ENCODE measurements at places on chromosomes 3 and 15.

DNA sequence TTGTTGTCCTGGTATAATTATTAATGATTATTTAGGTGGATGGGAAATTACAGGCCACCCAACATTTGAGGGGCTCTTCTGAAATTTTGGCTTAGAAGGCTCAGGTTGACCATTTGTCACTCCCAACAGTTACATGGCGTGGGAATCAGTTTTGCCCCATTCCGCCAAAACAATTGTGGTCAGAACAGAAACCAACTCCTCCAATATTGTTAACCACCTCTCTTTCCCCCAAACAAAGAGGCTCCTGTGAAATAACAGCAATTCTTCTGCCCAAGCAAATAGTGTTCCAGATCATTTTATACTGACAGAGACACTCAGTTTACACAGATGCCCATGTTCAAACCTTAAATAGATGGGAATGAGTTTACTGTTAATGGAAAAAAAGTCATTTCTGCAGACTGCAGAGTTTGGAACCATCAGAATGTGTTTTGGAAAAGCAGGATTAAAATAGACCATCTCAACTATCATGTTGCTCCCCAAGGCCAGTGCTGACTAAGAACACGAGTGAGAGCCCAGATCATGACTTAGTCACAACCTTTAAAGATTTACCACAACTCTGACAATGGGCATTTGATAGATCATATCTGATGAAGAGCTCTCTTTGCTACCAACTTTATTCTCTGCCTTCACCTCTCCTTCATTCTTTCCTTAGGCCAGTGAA lies 102.1 kb downstream of the DUT start:
- DNase-seq = no peak

DNA sequence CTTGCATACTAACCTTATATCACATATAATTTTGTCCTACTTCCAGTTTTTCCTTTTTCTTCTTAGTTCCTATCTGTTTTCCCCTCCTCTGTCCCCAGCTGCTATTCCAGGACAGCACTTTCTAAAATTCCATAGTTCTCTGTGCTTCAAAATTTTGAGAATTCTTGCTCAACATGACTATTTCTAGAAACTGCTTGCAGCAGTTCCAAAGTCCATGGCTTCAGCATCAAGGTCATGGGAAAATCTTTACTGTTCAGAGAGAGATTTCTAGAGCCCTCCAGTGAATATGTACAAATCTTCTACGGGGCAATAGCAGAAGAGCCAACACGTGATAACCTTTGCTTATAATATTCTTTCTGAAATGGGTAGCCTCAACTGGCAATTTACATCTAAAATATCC lies 76.1 kb upstream of the PHLDB2 start:
- no peak for DNase-seq

DNA sequence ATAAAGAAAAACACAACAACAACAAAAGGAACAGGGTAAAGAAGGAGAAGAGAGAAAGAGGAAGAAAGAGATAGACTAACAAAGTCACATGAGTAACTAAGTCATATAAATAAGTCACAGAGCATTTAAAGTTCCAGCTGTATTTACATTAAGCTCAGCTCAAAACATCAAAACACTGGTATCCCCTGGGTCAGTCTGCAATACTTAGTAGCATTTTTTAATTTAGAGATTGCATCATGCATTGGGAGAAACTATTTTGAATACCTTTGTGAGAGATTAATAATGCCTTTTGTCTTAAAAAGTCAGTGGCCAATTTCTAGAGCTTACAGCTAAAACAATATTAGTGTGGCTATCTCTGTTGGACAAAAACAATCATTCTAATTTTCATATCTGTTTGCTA lies 78.4 kb downstream of the NEK10 start:
- no peak for DNase-seq

DNA sequence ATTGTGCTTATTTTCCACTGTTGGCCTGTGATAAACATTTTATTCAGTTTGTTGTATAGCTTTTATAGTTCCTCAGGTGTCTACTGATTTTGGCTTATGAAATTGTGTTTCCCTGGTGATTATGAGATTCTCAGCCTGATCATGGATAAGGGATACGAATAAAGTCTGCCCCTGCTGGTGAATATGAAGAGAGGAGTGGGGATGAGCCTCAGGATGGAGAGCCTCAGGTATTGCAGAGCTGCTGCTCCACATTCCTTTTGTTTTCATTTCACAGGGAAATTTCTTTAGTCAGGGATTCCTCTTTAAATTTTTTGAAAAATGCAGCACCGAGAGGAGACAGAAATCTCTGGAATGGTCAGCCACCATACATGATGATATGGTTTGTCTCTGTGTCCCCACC lies 14.7 kb upstream of the RAB6B start:
- DNase-seq = no peak

DNA sequence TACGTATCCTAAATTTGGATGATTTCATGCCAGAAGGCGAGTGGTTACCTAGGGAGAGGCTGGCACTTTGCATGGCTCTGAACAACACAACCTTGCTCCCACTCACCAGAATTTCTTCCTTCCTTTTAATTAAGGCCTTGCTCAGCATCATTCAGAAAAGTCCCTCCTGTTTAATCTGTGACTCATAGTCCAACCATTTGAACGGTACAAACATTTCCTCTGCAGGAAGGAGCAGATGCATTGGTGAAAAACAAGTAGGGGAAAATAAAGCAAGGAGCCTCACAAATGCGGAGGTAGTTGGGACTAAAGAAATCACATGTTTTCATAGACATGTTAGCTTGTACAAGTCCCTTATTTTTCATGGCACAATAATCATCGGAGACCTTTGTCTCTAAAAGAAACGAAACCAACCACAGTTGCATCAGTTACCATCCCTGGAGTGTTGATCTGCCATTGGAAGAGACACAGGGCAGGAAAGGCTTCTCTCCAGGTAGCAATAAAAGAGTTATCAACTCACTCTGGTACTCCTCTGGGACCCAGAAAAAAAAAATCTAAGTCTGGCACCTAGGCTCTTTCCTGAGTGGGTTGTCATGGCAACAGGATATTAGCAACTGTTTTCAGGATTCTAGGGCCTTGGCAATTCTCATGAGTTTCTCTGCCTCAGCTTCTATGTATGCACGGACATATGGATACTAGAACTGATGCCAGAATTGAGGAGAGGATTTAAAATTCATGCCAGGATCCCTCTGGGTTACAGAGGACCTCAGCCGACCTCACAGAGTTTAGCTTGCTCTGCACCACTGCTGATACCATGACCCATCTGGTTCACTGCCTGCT lies 255.4 kb upstream of the ARPP21 start:
- peak; percentile 86 for DNase-seq

- no peak for DNase-seq
Observed at GRCh38 chr15:39535466-39535865, 45.4 kb upstream of the THBS1 start.

DNA sequence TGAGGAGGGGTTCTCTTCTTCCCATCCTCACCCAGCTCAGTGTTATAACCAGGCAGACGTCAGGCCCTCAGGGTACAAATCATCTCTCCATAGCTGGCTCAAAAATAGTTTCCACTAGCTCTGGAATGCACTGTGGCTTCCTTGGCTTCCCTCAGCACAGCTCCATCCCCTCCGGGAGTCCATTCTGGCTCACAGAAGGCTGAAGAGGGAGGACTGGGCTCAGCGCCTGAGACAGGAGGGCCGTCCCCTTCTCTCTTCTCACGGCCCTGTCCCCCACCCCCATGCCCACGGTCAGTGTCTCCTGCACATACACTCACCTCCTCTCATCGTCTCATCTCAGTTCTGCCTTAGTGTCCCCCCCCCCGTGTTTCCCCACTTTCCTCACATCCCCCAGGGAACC lies 50.1 kb downstream of the UMPS start:
- peak; percentile 41 for DNase-seq

Measured in NCI-H446 (cell line).